ENCODE measurements at places on chromosomes 16 and 17.
A peak's percentile ranks its signal among the peaks of the same experiment; 100 is the strongest.

DNA sequence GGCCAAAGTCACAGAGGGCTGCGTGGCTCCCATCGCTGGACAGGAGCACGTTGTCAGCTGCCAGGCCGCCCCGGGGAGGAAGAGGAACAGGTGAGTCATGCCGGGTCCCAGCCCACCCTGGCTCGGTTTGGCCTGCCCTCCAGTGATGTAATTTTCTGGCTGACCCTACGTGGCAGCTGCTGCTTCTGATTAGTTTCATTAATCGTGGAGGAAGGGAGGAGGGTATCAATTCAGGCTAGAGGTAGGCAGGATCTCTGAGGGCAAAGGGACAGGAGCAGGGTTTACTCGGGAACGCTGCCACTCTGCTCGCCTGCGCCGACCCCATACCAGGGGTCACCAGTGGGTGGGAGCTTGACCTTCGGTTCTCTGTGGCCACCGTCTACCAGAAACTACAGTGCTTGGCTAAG is 11.7 kb upstream of the SPATA32 start:
- DNase-seq, result no peak

DNA sequence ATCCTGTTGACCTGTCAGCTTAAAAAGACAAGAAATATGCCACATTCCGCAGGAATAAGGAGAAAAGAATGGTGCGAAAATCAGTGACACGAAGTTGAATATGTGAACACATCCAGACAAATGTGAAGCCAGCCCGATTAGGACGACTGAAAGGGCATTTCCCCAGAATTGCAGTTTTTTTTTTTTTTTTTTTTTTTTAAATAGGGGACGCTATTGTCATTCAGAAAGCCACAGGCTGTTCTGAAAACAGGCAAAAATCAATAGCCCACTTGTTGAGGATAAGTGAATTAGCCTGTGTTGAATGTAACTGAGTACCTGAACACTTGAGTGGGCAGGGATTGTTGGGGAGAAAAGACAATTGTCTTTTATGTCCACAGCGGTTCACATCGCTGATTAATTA is 507.1 kb downstream of the WWOX start:
- DNase-seq, result no peak

- DNase-seq, result no peak
Observed at GRCh38 chr17:13027246-13027645, 9.4 kb upstream of the ELAC2 start.

DNA sequence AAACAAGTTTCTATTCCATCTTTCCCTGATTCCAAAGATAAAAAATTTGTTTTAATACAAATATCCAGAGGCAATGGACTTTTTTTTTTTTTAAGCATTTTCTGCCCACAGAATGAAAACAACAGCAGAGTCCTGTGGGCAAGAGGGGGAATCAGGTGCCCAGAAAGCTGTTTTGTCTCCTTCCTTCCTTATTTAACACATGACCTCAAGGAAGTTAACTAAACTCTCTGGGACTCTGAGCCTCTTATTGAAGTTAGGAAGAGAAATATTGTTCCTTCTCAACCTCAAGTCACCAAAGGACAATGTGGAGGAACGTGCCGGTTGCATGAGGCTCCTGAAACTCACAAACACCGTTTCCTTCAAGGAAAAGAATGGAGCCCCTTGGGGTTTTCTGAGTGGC is 34.9 kb downstream of the LITAF start:
- DNase-seq, result no peak

DNA sequence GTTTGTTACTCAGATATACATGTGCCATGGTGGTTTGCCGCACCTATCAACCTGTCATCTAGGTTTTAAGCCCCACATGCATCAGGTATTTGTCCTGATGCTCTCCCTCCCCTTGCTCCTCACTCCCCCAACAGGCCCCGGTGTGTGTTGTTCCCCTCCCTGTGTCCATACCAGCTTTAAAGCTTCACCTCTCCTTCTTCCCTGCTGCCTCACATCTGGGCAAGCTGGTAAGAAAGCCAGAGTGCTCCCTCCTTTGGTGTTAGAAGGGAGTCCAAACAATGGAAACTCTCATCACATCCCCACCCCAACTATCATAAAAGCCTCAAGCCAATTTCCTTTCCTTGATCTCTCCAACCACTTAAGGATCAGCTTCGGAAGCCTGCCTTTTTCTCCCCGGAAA is 1115.6 kb upstream of the GOT2 start:
- DNase-seq, result no peak

DNA sequence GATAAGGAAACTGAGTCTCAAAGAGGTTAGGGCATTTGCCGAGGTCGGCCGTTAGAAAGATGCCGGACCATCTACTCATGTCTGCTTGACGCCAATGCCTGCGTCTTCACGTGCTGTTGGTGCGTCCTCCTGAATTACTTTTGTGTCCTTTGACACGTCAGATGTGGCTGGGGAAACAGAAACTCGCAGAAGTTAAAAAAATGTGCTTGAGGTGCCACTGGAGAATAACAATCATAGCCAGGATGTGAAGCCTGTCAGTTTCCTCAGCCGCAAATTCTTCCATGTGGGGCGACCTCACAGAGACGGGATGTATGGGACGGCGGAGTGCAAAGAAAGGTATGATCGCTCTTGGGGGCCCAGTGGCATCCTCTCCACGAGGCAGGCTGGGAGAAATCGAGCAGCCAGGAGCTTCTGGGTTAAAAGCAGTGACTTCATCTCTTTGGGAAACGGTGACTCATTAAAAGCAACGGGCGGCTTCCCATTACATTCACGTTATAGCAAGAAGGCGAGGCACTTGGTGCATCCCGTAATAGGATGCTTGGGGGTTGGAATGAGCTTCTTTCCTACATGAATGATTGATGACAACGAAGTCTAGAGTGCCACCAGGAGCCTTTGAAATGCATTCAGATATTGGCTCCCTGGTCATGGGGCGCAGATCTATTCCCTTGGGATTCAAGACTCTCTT is 67.8 kb downstream of the BMERB1 start:
- DNase-seq, result no peak

DNA sequence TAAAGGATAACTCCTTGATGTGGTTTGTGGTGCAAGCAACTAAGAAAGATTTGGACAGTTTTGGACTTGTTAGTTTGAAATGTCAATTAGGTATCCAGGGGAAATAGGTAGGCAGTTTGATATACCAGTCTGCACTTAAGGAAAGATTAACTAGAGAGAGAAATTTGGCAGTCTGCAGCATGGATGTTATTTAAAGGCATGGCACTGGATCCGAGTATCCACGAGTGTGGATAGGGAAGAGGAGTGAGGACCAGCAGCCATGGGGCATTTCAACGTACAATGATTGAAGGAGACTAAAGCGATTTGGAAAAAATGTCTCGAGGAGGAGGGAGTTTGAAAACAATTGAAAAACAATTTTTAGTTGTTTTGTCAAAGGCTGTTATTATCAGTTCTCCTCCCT is 117.4 kb downstream of the NLK start:
- no peak for DNase-seq

DNA sequence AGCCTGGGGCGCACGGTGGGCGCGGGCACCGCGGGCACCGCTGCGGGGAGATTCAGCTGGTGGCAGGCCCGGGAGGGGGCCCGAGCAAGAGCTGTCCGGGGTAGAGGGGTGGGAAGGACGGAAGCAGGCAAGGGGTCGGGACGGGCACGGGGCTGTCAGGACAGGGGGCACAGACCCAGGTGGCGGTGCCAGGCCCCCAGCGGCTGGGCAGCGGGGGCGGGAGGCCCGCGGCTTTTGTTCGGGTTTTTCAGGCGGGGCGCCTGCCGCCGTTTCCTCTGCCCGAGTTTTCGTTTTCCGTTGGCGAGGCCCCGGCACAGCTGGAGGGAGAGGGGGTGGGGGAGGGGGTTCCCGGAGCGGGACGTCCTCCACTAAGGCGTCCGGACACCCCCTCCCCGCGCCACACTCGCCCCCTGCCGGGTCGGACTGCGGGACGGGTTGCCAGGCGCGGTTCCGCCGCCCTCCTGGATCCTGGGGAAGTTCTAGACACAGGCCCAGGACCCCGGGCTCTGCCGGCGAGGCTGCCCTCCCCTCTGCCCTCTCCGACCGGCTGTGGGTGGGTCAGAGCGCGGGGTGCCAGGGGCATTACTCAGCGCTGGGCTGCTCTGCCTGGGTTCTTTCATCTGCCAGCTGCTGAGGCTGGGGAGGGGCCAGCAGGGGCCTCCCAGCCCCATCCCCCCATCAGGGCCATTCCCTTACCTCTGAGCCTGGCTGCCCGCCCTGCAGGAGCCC is 543 bp downstream of the ARHGAP23 start:
- no peak for DNase-seq

GRCh38 chr16:30581457-30581856 is 4.0 kb downstream of the ZNF785 start:
- no peak for DNase-seq

- no peak for DNase-seq
Observed at GRCh38 chr17:50184611-50185398, 16.6 kb downstream of the COL1A1 start.

GRCh38 chr17:13885550-13885949 is 183.8 kb upstream of the COX10 start:
- DNase-seq, result no peak

DNA sequence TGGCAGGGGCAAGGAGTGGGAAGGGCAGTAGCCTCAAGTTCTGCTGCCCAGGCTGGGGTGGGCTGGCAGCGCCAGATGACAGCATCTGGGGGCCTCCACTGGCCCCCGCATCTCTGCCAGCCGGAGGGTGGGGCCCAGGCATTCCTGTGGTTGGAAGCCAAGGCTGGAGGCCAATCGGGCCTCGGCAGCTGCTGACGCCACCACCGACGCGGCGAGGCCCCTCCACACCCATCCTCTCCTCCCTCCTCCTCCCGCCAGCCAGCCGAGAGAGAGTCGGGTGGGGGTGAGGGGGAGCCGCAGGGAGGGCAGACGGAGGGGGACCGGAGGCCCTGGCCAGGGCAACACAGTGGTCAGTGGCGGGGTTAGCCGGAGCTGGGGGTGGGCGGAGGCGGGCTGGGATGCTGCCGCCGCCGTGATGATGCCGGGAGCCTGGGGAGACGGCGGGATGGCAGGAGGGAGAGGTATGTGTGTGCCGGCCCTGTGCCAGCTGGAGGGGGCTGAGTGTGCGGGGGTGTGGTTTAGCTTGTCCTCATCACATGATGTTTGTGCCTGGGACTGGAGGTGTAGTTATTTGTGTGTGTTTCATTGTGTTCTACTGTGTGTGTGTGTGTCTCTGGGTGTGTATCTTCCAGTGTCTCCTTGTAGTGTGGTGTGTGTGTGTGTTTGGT is 36.6 kb downstream of the ARHGAP23 start:
- no peak for DNase-seq

- no peak for DNase-seq
Observed at GRCh38 chr17:34663714-34664113, 84.3 kb downstream of the TMEM132E start.

DNA sequence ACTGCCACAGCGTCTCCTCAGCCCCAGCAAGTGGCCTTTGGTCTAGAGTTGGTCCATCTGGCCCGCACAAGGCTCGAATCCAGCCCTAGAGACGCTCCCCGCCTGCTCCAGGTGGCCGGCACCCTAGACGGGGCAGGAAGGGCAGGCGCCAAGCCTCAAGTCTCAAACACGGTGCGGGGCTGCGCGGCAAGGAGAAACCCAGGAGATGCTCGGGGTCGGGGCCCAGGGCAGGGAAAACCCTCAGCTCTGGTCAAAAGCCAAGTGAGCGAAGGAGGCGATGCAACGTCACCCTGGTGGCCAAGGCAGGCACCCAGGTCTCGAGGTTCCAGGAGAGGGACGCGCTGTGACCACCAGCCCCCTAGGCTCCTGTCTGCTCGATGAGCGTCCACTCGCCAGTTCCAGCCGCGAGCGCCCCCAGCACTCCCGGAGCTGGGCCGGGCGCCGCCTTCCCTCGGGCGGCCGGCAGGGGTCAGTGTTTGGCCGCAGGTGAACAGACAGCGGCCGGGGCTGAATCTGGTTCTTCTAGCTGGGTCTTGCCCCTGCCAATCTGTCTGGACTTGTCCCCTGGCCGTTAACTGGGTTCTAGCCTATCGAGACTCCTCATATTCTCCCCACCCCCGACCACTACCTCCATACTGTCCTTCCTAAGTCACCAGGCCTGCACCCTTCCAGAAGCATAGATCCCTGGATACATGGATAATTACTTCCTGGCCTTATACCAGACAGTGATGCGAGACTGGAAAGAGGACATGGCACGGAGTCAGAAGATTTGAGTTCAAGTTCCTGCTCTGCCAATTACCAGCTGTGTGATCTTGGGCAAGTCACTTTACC is 44.0 kb downstream of the PRAC1 start:
- DNase-seq, result peak; percentile 37

GRCh38 chr17:71402661-71403141 is 718.1 kb upstream of the SOX9 start:
- DNase-seq, result no peak

- peak; percentile 4 for DNase-seq
Observed at GRCh38 chr17:4738136-4739121, 1.2 kb upstream of the ZMYND15 start.

GRCh38 chr16:8323153-8323552 is 267.2 kb downstream of the TMEM114 start:
- DNase-seq, result no peak

DNA sequence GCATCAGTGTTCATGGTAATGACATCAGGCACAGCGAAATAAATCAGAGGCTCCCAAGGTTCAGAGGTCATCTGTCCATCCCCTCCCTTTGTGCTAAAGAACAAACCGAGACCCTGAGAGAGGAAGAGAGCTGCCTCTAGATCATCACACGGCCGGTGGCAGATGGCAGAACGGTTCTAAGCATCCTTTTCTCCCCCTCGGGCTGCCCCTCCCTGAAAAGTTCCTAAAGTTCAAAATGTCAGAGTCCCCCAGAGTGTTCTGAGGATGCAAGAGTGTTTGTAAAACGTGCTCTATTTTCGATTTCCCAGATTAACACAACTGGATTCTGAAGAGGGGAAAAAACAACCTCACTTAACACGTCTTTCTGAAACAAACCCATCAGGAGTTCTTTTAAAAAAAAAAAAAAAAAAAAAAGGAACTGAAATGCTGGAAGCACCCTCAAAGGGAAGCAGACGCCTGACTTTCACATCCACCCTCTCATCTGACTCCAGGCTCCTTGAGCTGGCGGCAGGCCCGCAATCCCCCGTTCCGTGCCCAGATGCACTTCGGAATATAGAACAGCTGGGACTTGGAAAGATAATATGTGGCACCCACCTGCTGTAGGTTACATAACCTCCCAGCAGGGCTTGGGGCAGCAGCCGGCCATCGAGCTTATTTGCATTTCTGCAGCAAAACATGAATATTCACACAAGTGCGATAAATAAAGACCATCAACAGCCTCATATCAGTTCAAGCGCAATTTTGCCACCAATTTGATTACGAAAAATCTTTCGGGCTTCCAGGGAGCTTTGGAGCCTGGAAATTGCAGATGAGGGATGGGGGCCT is 115.5 kb upstream of the SMURF2 start:
- no peak for DNase-seq

DNA sequence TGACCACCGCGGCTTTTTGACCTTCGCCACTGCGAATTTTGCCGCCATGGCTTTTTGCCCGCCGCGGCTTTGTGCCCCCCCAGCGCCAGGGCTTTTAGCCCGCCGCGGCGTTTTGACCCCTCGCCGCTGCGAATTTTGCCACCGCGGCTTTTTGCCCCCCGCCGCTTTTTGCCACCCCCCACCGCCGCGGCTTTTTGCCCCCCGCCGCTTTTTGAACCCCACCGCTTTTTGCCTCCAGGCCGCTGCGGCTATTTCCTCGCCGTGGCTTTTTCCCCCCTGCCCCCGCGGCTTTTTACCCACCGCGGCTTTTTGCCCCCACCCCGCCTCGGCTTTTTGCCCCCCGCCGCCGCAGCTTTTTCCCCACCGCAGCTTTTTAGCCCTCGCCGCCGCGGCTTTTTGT is 134.8 kb upstream of the TP53TG3C start:
- DNase-seq, result no peak

Data from effector memory CD4-positive, alpha-beta T cell (primary cell).